ENCODE measurements at places on chromosomes 7 and 10. TPM values are rescaled to one million over a fixed set of nuclear protein-coding genes. Genes with fewer than 3 reads are reported as not detected.
A peak's percentile ranks its signal among the peaks of the same experiment; 100 is the strongest.

GRCh38 chr10:68618234-68618633 lies 58.1 kb downstream of the TET1 start:
- DNase-seq = no peak

- no peak for DNase-seq
These were observed 173.6 kb downstream of the ARHGAP12 start for GRCh38 chr10:31754803-31755624.

DNA sequence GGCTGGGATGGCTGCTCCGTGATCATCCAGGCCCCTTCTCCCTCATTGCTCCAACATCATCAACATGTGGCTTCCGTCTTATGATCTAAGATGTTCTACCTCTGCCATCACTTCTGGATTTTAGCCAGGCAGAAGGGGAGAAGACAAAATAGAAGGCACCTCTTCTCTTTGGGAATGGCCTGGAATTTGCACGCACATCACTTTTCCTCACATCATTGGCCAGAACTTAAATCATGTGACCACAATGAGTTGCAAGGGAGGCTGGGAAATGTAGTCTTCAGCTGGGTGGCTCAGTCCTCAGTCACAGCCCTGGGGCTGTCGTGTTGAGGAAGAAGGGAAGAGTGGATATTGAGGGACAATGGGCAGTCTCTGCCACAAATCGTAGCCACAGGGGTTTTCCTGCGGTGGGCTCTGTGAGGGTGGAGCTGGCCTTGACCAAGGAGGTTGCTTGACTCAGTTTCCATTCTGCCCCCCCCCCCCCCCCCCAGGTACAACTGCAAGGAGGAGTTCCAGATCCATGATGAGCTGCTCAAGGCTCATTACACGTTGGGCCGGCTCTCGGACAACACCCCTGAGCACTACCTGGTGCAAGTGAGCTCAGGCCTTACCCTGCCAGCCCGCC lies 50.3 kb downstream of the PALD1 start:
- peak; percentile 64 for DNase-seq

The CARD11 gene
- polyA plus RNA-seq = 0.22 TPM
